Right renal pelvis (tissue), 4 donors: ENCODE measurements at places on chromosomes 1 and 21. TPM values are rescaled to one million over a fixed set of nuclear protein-coding genes. Genes with fewer than 3 reads are reported as not detected.

The FMOD gene
- polyA plus RNA-seq: 58.0 TPM

The FAM151A gene
- polyA plus RNA-seq: 35.1 TPM

The LZIC gene
- polyA plus RNA-seq: 74.0 TPM

The DCST2 gene
- polyA plus RNA-seq: 1.6 TPM

The LCA5L gene
- polyA plus RNA-seq: 7.8 TPM

The CD48 gene
- polyA plus RNA-seq: 1.4 TPM

The PPIE gene
- 72.9 TPM for polyA plus RNA-seq

The DCST1 gene
- polyA plus RNA-seq: 0.27 TPM

The HENMT1 gene
- polyA plus RNA-seq: 15.5 TPM
